ENCODE measurements at places on chromosomes 11 and 22.

DNA sequence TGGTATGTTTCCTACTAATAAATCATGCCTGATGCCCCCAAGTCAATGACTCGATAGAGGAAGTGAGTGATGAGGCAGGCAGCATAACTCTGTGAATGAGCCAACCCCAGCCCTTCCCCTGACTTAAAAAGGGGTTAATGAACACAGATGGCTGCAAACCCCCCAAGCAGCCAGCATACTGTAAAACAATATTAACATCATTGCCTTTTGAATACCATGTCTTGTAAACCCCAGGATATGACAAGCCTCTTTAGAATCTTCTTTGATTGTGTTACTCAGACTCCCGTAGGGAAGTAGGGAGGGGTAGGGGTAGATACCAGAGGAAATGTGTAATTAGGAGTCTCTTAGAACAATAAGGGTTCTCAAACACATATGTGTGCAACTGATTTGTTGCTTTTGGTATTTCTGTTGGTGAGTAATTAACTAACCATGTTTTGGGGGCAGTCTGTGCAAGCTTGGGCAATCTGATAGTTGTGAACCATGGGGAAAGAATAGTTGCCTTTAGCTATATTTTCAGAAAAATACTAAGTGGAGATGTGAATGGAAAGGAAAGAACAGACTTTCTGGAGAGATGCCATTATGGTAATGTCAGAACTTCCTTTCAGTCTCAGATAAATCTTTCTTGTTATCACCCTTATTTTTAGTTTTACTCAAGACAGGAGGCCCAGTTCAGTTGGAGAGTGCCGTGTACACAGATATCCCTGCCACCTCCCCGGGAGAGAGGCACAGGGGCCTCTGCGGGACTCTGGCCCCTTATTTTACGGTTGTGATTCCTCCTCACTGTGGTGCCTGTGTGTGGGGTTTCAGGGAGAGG, 701.8 kb downstream of the NTM start:
- no peaks in the 10 kb centered on the region for H3K36me3 ChIP-seq
- H3K4me3 ChIP-seq = no peak overlapping the region
- DNase-seq = no peak

GRCh38 chr22:16922706-16923105, 85.3 kb downstream of the GAB4 start:
- H3K27ac ChIP-seq = no peak overlapping the region
- no peaks in the 10 kb centered on the region for H3K4me1 ChIP-seq
- H3K36me3 ChIP-seq = no peaks in the 10 kb centered on the region
- no peak for DNase-seq
- no peak overlapping the region for H3K4me3 ChIP-seq

DNA sequence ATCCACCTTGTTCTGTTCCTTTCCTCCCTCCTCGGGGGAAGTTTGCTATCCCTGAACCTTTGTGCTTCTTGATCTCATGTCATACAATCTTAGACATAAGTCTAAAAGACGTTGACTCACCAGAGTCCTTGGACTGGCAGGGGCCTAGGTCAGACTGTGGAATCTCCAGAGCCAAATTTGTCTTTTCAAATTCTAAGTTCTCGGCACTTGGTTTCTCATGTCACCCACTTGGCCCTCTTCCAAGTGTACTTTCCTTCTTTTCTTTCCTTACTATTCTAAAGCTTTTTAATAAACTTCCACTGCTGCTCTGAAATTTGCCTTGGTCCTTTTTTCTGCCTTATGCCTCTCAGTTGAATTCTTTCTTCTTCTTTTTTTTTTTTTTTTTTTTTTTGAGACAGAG, 30.1 kb upstream of the SMPD1 start:
- no peak overlapping the region for H3K27ac ChIP-seq
- no peak for DNase-seq
- H3K27me3 ChIP-seq = no peaks in the 10 kb centered on the region
- peaks cover 9% of the 10 kb centered on the region for H3K4me1 ChIP-seq
- H3K4me3 ChIP-seq = no peak overlapping the region
- H3K36me3 ChIP-seq = no peaks in the 10 kb centered on the region

DNA sequence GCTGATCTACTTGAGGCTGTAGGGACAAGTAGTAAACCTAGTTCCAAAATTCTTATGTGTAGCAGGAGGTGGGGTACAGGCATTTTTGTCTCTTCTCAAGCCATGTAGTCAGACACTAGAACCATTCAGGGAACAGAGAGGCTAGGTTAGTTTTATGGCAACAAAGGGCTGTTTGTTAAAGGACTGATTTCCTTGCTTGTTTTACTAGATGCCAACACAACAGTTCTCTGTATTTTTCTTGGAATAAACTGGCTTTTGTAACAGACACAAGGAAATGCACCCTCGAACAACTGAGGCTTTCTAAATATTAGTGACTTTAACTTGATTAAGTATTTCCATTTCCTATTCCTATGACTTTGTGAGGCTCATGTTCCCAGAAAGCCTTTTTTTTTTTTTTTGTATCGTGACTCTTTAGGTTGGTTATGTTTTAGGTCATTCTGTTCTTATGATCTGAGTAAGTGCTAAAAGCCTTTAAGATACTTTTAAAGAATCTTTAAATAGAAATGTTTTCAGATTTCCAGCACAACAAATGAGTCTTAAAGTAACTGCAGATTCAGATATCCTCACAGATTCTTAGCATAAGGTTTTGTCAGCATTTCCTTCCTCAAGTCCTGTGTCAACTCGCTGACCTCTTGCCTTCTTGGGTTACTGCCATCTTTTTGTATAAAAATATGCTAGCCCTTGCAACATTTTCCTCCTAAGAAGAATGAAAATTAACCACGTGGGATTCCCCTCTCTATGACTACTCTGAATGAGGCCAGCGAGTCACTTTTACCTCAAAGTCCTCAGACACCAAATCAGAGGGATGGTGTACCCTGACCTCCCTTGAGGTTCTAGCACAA, 92.5 kb downstream of the CCDC83 start:
- H3K4me1 ChIP-seq = no peaks in the 10 kb centered on the region
- H3K27ac ChIP-seq = peak overlapping the region; percentile 60
- no peaks in the 10 kb centered on the region for H3K27me3 ChIP-seq
- no peak overlapping the region for H3K4me3 ChIP-seq

- no peak overlapping the region for H3K27ac ChIP-seq
- no peaks in the 10 kb centered on the region for H3K36me3 ChIP-seq
- DNase-seq = no peak
- H3K4me3 ChIP-seq = no peak overlapping the region
Observed at GRCh38 chr22:28607795-28608194, 71.8 kb downstream of the TTC28 start.

DNA sequence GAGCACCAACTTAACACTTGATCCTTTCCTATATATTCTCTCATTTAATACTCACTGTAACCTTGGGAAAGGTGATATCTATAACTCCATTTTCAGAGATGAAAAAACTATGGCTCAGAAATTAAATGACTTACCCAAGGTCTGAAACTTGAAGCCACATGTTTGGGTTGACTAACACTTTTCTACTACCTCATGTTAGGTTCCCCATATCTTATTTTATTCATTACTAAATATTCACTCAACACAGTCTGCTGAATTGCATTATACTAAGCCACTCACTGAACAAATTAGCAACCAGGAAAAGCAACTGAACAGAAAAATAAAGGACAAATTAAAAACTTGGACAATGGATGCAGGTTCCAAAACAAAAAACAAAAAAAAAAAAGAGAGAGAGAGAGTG, 59.9 kb downstream of the FAM168A start:
- no peak for DNase-seq
- H3K4me3 ChIP-seq = no peak overlapping the region
- no peaks in the 10 kb centered on the region for H3K36me3 ChIP-seq
- peaks cover 21% of the 10 kb centered on the region for H3K4me1 ChIP-seq
- no peak overlapping the region for H3K27ac ChIP-seq

DNA sequence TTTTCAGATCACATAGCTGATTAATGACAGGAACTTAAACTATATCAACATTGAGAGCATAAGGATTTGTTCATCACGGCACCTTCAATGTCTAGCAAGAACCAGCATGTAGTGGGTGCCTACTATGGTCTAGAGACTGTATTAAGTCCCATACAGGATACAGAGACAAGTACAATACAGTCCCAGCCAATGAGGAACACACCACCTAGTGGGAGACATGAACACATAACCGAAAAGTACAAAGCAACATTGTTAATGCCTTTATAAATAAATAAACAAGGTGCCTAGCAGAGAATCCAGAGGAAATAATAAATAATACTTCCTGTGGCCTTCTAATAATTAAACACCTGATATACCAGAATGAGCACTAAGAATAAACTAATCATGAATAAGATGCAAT, 87.7 kb upstream of the OPCML start:
- H3K4me3 ChIP-seq = no peak overlapping the region
- no peaks in the 10 kb centered on the region for H3K4me1 ChIP-seq
- no peaks in the 10 kb centered on the region for H3K36me3 ChIP-seq
- no peak for DNase-seq

GRCh38 chr11:6258141-6258540, 1.5 kb upstream of the CCKBR start:
- no peak overlapping the region for H3K4me3 ChIP-seq
- no peak for DNase-seq
- H3K4me1 ChIP-seq = no peaks in the 10 kb centered on the region
- H3K27me3 ChIP-seq = peaks cover 10% of the 10 kb centered on the region

DNA sequence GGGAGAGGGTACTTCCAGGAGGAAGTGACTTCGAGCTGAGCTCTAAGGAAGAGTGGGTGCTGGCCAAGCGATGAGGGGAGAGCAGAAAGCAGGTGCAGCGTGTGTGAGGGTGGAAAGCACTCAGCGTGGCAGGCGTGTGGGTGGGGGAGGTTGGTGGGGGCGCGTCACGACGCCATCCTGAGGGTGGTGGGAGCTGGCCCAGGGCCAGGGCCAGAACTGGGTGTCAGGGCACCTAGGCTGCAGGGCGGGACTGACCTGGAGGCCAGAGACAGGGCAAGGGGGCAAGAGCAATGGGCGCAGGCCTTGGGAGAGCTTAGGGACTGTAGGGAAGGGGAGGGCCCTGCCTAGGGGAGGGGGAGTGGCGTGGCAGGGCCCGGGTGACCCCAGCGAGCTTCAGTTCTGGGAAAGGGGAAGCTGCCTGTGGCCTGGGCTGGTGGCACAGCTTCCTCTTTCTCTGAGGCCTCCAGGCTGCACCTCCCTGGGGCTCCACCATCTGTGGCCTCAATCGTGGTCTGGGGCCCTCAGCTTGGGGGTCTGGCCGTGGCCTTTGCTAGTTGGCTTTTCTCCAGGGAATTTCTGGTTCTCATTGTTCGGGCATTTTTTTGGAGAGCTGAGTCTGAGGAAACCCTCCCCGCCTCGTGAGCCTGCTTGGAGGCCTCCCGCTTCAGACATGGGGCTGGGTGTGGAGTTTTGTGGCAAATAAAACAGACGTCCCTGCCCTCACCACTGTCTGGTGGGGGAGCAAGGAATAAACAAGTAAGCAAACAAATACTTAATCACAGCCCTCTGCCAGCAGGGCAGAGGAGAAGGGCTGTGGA, 8.9 kb downstream of the RELT start:
- peak overlapping the region; percentile 37 for H3K27ac ChIP-seq
- H3K4me3 ChIP-seq = no peak overlapping the region
- peaks cover 61% of the 10 kb centered on the region for H3K4me1 ChIP-seq
- no peaks in the 10 kb centered on the region for H3K36me3 ChIP-seq
- H3K27me3 ChIP-seq = no peaks in the 10 kb centered on the region
- DNase-seq = peak; percentile 89

GRCh38 chr11:103798026-103798425, 238.4 kb upstream of the DDI1 start:
- no peak overlapping the region for H3K4me3 ChIP-seq
- H3K36me3 ChIP-seq = no peaks in the 10 kb centered on the region
- H3K27ac ChIP-seq = peak overlapping the region; percentile 53
- no peaks in the 10 kb centered on the region for H3K27me3 ChIP-seq
- H3K4me1 ChIP-seq = peaks cover 14% of the 10 kb centered on the region

DNA sequence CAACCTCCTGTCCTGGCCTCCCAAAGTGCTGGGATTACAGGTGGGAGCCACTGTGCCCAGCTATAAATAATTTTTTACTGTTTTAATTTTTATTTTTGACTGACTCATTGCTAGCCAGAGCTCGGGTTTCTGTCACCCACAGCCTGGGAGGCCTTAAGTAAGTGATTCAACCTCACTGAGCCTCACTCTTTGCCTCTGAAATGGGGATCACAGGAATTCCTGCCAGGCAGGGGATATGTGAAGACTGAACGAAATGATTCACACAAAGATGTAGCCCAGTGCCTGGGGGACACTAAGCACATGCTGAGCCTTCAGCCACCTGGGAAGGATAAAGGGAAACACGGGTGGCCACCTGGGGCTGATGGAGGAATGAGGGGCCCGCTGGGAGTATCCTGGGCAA, 3.8 kb upstream of the LRRC74B start:
- no peaks in the 10 kb centered on the region for H3K36me3 ChIP-seq
- H3K4me3 ChIP-seq = no peak overlapping the region
- no peaks in the 10 kb centered on the region for H3K27me3 ChIP-seq
- peaks cover 4% of the 10 kb centered on the region for H3K4me1 ChIP-seq

DNA sequence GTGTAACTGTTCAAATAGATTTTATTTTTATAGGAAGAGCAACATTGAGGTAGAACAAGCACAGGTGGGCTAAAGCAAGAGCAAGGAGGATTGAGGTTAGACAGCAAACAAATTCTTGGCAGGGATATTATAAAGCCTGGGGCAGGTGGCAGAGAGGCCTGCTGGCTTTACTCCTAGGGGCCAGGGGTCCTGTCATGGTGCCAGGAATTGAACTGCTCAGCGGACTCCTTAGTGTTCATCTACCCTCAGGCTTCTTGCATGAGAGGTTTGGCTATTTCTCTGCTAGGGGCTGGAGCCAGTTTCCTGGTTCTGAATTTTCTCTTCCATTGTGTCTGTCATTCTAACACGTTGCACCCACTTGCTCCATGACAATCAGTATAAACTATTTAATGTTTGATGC, 217.2 kb upstream of the NCAM1 start:
- H3K36me3 ChIP-seq = no peaks in the 10 kb centered on the region
- no peak overlapping the region for H3K4me3 ChIP-seq
- peaks cover 8% of the 10 kb centered on the region for H3K4me1 ChIP-seq
- no peak for DNase-seq
- H3K27me3 ChIP-seq = no peaks in the 10 kb centered on the region

GRCh38 chr11:16613512-16614381, 124.7 kb upstream of the C11orf58 start:
- H3K4me1 ChIP-seq = peaks cover 3% of the 10 kb centered on the region
- H3K4me3 ChIP-seq = peak overlapping the region; percentile 54
- peak; percentile 91 for DNase-seq
- H3K36me3 ChIP-seq = no peaks in the 10 kb centered on the region
- H3K27ac ChIP-seq = peak overlapping the region; percentile 86

- H3K4me3 ChIP-seq = no peak overlapping the region
- H3K27me3 ChIP-seq = peaks cover 22% of the 10 kb centered on the region
- H3K4me1 ChIP-seq = no peaks in the 10 kb centered on the region
- DNase-seq = no peak
Observed at GRCh38 chr22:16915701-16916100, 90.5 kb upstream of the XKR3 start.

- DNase-seq = no peak
- no peaks in the 10 kb centered on the region for H3K27me3 ChIP-seq
- H3K36me3 ChIP-seq = no peaks in the 10 kb centered on the region
Observed at GRCh38 chr22:19666673-19667593, 47.4 kb upstream of the SEPTIN5 start.

DNA sequence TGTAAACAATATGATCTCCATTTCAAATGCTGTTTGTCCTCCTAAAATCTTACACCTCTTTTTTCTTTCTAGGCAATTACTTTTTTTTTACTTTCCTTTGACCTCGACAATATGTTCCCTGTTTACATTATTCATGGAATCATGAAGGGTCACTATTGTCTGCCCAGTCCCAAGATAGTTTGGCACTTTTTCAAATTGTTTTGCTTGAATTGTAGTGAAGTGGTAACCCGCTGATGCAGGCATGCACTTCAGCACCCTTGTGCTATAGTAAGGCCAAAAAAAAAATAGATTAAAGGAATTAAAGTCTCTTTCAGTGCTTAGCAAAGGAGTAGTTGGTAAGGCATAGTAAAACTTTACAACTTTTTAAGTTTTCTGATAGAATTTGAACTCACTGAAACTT, 90.9 kb downstream of the PAX6 start:
- H3K4me1 ChIP-seq = no peaks in the 10 kb centered on the region
- H3K27me3 ChIP-seq = no peaks in the 10 kb centered on the region
- DNase-seq = no peak
- H3K4me3 ChIP-seq = no peak overlapping the region
- no peak overlapping the region for H3K27ac ChIP-seq
- no peaks in the 10 kb centered on the region for H3K36me3 ChIP-seq
